ENCODE measurements at places on chromosomes 4 and X. TPM values are rescaled to one million over a fixed set of nuclear protein-coding genes. Genes with fewer than 3 reads are reported as not detected.
A peak's percentile ranks its signal among the peaks of the same experiment; 100 is the strongest.

Gene MAP9
- 3.9 TPM for total RNA-seq

DNA sequence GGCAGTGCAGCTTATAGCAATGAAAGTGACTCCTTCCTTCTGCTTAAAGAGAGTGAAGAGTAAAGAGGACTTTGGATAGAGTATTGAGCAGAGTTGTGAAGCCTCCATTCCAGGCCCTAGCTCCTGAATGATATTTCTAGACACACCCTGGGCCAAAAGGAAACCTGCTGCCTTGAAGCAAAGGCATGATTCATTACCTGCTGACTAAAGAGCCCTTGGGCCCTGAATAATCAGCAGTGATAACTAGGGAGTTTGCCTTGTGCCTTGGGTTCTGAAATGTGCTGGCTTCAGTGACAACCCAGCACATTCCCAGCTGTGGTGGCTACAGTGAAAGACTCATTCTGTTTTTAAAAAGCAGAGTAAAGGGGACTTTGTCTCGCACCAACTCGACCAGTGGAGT is 49.2 kb downstream of the STPG2 start:
- no peak overlapping the region for H3K27ac ChIP-seq
- H3K27me3 ChIP-seq: no peaks in the 10 kb centered on the region
- no peaks in the 10 kb centered on the region for H3K36me3 ChIP-seq
- H3K4me1 ChIP-seq: no peaks in the 10 kb centered on the region

DNA sequence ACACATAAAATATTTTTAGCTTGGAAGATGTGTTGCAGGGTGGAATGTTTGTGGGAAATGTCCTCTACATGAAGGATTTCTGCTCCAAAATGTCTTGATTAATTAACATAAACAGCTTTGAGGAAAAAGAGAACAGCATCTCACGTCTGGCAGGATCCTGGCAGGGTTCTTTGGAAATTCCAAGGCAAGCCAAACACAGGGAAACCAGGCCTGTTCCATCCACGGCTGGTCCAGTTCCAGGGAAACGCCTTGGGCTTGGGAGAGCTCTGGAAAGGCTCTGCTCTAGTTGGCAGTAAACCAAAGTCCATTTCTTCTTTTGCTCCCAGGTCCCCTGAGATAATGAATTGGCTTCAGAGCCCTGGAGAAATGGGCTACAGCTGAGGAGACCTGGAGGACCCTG is 42.4 kb upstream of the GAB1 start:
- H3K4me3 ChIP-seq: no peak overlapping the region
- H3K27ac ChIP-seq: peak overlapping the region; percentile 4
- DNase-seq: peak; percentile 87
- no peaks in the 10 kb centered on the region for H3K27me3 ChIP-seq

DNA sequence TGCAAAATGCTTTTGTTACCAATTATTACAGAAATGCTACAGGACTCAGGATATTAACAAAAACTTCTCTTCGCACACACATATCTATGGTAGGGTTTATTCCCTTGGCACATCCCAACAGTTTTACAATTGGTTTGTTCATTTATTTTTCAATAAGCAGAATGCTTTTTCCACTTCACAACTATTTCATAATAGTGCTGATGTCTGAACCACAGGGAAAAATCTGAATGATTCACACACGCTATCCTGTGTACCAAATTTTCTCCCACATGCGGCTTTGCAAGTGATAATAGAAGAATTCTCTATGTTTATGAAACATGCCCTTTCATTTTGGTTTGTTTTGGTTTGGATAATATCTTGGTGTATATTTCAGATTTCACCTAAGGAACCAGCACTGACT is 725.7 kb upstream of the TENM3 start:
- no peak for DNase-seq
- H3K27me3 ChIP-seq: no peaks in the 10 kb centered on the region
- no peaks in the 10 kb centered on the region for H3K36me3 ChIP-seq
- no peaks in the 10 kb centered on the region for H3K4me1 ChIP-seq
- H3K4me3 ChIP-seq: no peak overlapping the region

GRCh38 chr4:75249739-75250138 is 264.5 kb downstream of the RCHY1 start:
- no peaks in the 10 kb centered on the region for H3K36me3 ChIP-seq
- no peaks in the 10 kb centered on the region for H3K4me1 ChIP-seq
- no peaks in the 10 kb centered on the region for H3K27me3 ChIP-seq
- no peak overlapping the region for H3K27ac ChIP-seq
- H3K4me3 ChIP-seq: no peak overlapping the region
- DNase-seq: no peak

GRCh38 chr4:102472441-102473013 is 28.6 kb upstream of the NFKB1 start:
- H3K4me3 ChIP-seq: no peak overlapping the region
- H3K27me3 ChIP-seq: no peaks in the 10 kb centered on the region
- no peaks in the 10 kb centered on the region for H3K36me3 ChIP-seq
- H3K4me1 ChIP-seq: no peaks in the 10 kb centered on the region

- no peaks in the 10 kb centered on the region for H3K27me3 ChIP-seq
- peak overlapping the region; percentile 9 for H3K27ac ChIP-seq
- no peak overlapping the region for H3K4me3 ChIP-seq
- peaks cover 18% of the 10 kb centered on the region for H3K36me3 ChIP-seq
- H3K4me1 ChIP-seq: no peaks in the 10 kb centered on the region
- DNase-seq: no peak
Measured at GRCh38 chrX:30865015-30865414, 24.0 kb downstream of the TAB3 start.

DNA sequence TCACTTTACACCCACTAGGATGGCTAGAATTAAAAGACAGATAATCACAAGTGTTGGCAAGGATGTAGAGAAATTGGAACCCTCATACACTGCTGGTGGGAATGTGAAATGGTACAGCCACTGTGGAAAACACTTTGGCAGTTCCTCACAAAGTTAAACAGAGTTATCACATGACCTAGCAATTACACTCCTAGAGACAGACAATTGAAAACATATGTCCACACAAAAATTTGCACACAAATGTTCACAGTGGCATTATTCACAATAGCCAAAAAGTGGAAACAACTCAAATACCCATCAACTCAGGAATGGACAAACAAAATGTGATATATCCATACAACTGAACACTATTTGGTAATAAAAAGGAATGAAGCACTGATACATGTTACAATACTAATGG is 5.7 kb downstream of the ZNF280C start:
- no peak for DNase-seq
- no peak overlapping the region for H3K27ac ChIP-seq
- peaks cover 2% of the 10 kb centered on the region for H3K36me3 ChIP-seq
- no peaks in the 10 kb centered on the region for H3K4me1 ChIP-seq
- no peaks in the 10 kb centered on the region for H3K27me3 ChIP-seq

Gene CBR4
- 24.9 TPM for total RNA-seq

GRCh38 chrX:107272431-107272921 is 66.1 kb downstream of the DNAAF6 start:
- H3K27ac ChIP-seq: no peak overlapping the region
- peaks cover 12% of the 10 kb centered on the region for H3K27me3 ChIP-seq
- no peaks in the 10 kb centered on the region for H3K4me1 ChIP-seq

Gene TRAM1L1
- total RNA-seq: 0.95 TPM

GRCh38 chr4:150045410-150045809 is 32.8 kb upstream of the DCLK2 start:
- no peaks in the 10 kb centered on the region for H3K36me3 ChIP-seq
- H3K4me3 ChIP-seq: no peak overlapping the region
- DNase-seq: no peak
- H3K27ac ChIP-seq: no peak overlapping the region
- no peaks in the 10 kb centered on the region for H3K4me1 ChIP-seq

DNA sequence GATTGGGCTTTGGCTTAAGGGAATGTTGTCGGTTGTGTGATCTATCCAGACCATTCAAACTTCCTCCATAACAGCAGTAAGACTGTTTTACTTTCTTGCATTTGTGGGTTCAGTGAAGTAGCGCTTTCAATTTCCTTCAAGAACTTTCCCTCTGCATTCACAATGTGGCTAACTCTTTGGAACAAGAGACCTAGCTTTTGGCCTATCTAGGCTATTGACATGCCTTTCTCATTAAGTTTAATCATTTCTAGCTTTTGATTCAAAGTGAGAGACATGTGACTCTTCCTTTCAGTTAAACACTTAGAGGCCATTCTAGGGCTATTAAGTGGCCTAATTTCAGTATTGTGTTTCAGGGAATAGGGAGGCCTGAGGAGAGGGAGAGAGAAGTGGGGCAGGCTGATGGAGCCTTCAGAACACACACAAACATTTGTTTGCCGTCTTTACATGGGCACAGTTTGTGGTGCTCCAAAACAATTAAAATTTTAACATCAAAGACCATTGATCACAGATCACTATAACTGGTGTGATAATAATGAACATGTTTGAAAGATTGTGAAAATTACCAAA is 34.1 kb downstream of the ADH5 start:
- DNase-seq: no peak
- peaks cover 7% of the 10 kb centered on the region for H3K4me1 ChIP-seq
- H3K36me3 ChIP-seq: peaks cover 80% of the 10 kb centered on the region

Data from heart left ventricle (tissue), 16 donors.